Activated effector memory CD4-positive, alpha-beta T cell treated with anti-CD3 and anti-CD28 coated beads, Interleukin-2, amount 50 U/mL, for 16 hours (primary cell): ENCODE measurements at places on chromosomes 13 and 19.

DNA sequence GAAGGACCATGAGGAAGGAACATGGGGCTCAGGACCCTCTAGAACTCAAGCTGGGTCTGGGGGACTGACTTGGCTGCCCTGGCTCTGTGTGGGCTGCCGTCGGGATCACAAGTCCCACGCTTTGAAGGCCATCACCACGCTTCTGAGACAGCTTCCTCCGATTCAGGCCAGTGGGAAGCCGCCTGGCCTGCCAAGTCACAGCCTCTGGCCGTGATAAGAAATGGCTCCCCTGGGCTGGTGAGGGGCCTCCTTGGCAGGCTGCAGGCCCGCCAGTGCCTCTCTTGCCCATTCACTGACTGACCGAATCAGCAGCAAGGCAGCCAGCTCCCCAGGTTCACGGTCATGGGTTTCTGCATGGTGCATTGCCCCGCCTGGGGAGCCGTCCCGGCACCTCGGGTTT, 48.8 kb downstream of the COMP start:
- no peak for DNase-seq

GRCh38 chr13:38743466-38743865, 56.6 kb downstream of the FREM2 start:
- no peak for DNase-seq

DNA sequence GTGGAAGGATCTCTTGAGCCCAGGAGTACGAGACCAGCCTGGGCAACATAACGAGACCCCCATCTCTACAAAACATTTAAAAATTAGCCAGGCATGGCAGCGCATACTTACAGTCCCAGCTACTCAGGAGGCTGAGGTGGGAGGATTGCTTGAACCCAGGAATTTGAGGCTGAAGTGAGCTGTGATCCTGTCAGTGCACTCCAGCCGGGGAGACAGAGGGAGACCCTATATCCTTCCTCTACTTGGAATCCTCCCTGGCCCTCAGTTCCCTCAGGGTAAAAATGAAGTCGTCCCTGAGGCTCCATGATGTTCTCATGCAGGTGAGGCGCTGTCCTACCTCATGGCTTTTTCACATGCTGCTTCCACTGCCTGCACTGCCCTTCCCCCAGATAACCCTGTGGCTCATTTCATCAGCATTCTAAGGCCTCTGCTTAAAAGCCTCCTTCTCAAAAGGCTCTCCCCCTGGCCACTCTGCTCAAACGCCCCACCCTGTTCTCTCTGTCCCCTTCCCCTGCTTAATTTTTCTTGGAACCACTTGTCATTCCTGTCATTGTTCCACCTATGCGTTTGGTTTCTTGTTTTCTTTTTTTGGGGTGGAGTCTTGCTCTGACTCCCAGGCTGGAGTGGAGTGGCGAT, 19.2 kb downstream of the DNM2 start:
- no peak for DNase-seq

GRCh38 chr13:28640861-28641599, 17.9 kb upstream of the POMP start:
- no peak for DNase-seq

DNA sequence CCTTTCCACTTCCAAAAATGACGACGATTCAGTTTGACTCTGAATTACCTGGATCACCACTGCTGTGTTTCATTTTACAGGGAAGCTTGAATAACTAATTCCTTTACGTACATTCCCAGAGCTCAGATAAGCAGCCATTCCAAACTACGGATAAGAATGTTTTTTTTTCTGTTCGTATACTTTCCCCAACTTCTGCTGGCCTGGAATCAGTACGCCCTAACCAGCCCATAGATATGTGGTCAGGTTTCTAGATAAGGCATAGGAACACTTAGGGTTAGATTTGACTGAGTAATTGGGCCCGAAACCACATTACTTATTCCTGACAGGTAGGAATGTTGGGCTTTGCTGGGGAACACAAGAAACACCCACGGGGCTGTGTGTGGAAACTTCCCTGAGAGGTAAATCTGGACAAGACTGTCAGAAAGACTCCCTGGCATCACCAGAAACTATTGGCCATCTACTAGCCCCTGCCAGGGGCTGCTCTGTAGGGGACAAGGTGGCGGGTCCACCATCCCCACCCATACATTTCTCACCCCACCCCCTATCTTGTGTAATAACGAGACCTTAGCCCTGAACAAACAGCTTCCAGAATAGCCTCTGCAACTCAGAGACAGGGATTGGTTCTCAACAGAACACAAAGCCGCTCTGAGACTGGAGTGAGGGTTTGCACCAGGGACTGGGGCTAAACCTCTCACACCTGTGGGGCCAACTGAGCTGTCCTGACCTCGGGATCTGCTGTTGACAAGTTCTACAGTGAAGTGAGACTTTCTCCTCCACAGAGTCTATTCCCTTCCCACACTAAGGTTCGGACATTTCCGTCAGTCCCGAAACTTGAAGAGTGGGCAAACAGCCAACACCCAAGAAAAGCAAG, 15.6 kb downstream of the RHPN2 start:
- DNase-seq, result no peak

GRCh38 chr19:47331931-47332547, at the start of gene C5AR2:
TSS of gene C5AR2 (plus strand) at chr19:47332175. CDS start at chr19:47340800, 8,625 bp downstream.
- DNase-seq, result no peak

DNA sequence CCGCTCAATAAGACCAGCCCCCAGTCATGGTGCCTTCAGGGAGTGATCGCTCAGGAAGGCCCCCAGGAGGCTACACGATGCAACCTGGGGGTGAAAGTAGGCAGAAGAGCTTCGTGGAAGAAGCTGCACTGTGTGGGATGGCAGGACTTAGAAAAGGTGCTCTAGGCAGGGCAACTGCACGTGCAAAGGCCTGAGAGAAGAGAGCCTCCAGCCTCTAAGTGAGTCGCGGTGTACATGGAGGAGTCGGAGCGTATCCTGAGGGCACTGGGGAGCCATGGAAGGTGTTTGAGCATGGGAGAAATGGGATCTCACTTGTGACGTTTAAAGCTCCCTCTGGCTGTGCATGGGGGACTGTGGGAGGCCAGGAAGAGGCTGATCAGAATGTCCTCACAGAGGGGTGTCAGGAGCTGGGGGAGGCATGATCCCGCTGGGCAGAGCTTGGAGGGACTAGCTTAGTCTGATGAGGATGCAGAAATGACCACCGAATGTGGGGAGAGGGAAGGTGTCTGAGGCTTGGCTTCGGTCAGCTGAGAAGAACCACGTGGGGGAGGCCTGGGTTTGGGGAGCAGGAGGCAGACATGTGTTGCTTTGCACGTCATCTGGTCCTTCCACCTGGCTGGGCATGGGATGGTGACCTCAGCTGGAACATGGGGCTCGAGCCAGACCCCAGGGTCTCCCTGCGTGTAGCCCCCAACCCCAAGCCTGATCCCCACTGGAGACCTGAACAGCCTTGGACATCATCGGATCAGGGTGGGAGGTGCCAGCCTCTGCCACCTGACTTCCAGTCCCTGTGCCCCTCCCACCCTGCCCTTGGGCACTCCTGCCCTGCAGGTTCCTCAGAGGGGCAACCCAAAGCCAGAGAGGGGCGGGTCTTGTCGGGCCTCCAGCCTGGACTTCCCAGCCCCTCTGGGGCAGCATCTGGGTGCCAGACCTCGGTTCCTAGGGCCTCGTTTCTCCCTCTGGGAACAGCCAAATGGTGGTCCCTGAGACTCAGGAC, 1.1 kb downstream of the APC2 start:
- DNase-seq, result no peak

DNA sequence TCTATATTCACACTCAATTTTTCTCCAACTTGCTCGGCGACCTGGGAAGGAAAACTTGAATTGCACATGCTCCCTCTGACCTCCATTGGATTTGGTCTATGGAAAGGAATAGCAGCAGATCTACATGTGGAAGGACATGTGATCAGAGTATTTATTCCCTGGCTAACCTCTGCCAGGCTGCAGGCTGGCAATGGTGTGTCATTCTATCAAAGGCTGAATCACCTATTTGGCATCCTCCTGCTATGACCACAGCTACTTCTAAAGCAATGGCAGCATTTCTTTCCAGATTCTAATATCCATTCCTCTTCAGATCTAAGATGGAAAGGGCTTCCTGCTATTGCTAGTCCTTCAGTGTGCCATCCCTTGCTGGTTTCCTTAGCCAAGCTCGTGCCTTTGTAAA, 144.3 kb upstream of the FREM2 start:
- no peak for DNase-seq

DNA sequence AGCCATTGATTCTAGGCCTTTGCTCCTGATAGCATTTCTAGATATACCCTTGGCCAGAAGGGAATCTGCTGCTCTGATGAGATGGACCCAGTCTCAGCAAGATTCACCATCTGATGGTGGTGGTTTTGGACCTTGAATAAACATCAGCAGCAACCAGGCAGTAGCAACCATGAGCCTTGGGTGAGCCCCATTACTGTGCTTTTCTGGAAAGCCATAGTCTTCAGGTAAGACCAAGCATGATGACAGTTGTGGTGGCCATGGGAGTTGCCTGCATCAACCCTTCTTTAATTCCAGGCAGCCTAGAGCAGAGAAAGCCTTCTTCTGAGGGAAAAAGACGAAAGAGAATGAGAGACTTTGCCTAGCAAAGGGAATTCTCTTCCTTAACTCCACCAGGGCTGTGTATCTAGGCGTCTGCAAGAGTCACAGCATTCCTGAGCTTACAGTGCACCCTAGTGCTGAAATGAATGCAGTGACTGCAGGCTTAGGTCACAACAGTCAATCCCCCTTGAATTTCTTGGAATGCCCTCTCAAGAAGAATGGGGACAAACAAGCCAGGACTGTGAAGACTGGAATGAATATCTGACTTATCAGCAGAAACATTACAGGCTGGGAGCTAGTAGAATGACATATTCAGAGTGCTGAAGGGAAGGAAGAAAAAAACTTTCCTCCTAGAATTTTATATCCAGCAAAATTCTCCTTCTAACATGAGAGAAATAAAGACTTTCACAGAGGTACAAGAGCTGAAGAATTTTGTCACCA, 942.4 kb upstream of the PCDH20 start:
- DNase-seq, result no peak

DNA sequence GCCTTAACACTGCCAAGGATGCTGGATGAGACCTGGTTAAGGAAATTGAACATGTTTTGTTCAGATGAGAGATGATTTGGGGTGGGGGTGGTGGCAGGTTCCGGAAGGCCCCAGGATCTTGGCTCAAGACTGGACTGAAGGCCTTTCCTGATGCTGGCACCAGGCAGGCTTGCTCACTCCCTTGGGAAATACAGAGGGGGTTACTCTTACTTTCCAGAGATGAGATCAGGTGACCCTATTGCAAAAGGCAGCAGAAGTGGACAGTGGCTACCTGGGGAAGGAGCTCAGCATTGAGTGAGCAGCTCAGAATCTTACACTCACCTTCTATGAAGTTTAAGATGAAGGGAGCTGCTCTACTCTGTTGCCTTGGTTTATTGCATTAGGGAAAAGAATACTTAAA, 10.8 kb downstream of the GATAD2A start:
- DNase-seq, result no peak

- DNase-seq, result peak; percentile 66
Observed at GRCh38 chr19:16627193-16627927, 644 bp downstream of the MED26 start.

DNA sequence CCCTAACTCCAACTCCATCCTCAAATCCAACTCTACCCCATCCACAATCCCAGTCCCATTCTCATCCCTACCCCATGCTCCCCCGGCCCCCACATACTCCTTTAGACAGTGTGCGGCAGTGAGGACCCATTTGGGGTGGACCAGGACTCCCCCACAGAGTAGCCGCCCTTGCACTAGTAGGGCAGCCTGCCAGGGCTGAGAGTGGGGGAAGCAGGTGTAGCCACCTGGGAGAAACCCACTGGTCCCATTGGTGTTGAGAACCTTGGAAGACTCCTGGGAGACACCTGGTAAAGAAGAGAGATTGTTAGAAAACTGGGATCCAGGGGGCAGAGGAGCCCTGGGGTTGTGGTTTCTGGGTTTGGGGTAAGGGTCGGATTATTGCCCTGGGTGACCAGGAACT, 4.6 kb downstream of the KLK13 start:
- DNase-seq, result no peak

DNA sequence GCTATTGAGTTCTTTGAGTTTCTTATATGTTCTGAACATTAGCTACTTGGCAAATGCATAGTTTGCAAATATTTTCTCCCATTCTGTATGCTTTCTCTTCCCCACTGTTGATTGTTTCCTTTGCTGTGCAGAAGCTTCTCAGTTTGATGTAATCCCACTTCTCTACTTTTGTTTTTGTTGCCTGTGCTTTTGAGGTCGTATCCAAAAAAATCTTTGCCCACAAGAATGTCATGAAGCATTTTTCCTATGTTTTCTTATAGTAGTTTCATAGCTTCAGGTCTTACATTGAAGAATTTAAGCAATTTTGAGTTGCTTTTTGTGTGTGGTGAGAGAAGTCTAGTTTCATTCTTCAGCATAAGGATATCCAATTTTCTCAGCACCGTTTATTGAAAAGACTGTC, 536.7 kb upstream of the ARGLU1 start:
- DNase-seq, result no peak

- no peak for DNase-seq
Observed at GRCh38 chr13:44398606-44399005, 25.0 kb downstream of the SERP2 start.

GRCh38 chr13:98143157-98143553, 261 bp downstream of the FARP1 start:
- DNase-seq, result no peak

DNA sequence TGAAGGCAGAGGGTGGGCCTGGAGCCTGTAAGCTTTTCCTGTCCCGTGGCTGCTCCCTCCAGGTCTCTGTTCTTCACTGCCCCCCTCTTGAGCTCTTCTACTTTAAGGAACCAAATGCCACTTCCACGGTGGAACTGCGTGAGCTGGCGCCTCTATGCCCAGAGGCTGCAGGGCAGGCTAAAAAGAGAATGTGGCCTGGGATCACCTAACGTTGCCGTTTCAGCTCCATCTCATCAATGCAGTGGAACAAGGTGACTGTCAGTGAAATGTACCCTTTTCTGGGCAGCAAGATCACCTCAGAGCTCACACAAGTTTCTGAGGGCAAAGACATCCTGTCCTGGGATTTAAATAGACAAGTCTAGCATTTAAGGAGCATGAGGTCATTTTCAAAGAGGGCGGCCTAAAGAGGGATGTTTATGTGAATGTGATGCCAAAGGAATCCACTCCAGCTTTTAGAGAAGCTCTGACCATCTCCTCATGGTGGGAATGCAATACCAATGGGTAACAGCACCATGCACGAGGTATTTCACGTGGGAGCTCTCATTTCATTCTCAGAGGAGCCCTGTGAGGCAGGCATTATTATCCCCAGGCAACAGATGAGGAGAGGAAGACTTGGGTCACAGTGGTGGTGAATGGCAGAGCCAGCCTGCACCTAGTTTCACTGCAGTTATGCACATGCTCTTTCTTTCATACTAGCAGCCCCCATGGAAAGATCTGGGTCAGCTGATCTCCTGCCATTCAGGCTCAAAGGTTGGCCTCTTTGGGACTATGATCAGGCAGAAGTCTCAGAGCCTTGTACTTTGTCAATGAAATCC, 39.3 kb downstream of the RGCC start:
- no peak for DNase-seq

GRCh38 chr13:30375265-30375835, 46.9 kb upstream of the UBE2L5 start:
- no peak for DNase-seq
